ENCODE measurements at places on chromosomes 3 and 15.
A peak's percentile ranks its signal among the peaks of the same experiment; 100 is the strongest.

GRCh38 chr3:47376393-47376792 is 4.4 kb upstream of the PTPN23 start:
- no peak for DNase-seq

DNA sequence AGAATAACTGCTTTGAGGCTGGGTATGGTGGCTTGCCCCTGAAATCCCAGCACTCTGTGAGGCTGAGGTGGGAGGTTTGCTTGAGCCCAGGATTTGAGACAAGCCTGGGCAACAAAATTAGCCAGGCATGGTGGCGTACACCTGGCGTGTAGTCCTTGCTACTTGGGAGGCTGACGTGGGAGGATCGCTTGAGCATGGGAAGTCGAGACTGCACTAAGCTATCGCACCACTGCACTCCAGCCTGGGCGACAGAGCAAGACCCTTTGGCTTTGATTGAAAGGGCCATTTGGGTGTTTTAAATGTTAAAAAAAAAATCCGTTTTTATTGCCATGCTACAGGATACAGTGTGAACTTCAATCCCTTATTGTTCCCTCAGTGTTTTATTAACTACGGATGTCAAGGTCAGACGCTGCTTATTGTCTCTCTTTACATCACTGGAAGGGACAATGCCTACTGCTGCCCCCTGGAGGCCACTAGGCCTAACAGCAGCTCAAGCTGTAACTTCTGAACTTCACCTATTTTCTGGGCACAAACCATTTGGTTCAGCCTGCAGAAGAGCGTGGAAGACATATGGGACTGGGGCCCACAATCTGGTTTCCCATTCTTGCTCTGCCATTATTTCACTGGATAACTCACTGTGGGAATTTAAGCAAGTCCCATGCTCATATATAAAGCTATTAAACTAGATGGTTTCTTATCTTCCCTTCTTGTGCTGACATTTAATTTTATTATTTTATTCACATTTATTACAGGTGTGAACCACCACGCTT is 15.3 kb upstream of the IREB2 start:
- DNase-seq, result peak; percentile 46

GRCh38 chr15:62517541-62517940 is 352.5 kb upstream of the C2CD4B start:
- no peak for DNase-seq

DNA sequence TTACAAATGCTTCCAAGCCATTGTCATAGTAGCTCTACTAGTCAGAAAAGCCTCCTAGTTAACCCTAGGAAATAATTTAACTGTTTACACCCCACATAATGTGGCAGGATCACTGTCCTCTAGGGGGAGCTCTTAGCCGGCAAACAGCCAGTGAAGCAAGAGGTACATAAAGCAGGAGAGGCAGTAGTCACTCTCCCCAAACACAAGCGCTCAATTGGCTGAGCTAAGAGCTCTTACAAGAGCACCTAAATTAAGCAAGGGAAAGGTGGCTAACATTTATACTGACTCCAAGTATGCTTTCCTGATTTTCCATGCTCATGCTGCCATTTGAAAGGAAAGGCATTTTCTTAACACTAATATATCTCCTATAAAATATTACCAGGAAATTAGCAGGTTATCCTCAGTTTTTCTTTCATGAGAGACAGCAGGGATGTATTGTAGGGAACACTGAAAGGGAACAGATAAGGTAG is 37.6 kb downstream of the NCEH1 start:
- peak; percentile 39 for DNase-seq

DNA sequence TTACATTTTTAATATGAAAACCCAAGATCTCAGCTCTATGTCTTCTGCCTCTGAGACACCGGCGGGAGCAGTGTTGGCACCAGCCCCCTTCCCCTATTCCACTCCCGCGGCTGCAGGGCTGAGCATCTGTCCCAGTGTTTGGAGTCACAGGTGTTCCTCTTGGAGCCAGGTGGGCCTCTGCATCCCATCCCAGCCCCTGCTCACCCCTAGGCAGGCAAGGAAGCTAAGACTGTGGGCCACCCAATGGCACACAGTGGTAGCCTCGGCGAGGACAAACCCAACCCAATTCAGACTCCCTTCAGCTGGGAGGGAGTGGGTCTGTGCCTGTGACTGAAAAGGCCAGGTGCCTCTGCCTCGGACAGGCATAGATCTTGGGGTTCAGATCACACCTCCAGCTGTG is 3.1 kb downstream of the CHST13 start:
- DNase-seq, result no peak

DNA sequence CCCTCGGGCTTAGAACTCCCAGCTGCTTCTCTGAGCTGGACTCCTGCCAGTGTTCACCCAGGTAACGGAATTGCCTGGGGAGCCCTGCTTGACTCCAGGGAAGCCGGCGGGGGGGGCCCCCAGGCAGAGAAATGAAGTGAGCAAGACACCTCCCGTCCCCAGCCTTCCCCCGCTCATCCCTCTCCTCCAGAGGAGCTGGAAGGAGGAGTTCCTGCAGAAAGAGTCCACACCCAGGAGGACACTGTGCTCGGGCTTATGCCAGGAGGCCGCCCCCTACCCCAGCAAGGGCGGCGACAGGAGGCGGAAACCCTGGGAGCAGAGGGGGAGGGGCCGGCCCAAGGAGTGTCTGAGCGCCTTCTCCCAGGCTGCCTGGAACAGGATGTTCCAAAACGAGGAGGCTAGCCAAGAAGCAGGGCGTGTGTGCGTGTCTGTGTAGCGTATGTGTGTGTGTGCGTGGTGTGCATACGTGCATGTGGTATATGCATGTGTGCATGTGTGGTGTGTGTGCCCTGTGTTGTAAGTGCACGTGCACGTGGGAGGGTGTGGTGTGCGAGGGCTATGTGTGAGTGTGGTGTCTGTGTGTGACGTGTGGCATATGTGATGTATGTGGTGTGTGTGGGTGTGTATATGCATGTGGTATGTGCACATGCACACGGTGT is 511.3 kb downstream of the SHQ1 start:
- DNase-seq, result no peak

DNA sequence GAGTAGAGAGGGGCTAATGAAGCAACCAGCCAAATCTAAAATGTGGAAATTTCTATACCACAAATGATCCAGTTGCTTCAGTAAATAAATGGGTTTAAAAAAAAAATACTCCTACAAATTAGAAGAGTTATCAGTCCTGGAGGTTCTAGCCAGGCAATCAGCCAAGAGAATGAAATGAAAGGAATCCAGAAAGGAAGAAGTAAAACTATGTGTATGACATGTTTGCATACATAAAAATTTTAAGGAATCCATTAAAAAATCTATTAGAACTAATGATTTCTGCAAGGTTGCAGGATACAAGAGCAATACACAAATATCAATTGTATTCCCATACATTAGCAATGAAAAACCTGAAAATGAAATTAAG is 9.6 kb downstream of the MESP2 start:
- DNase-seq, result no peak

- no peak for DNase-seq
Measured at GRCh38 chr15:73924171-73924921, 1.9 kb upstream of the LOXL1 start.

DNA sequence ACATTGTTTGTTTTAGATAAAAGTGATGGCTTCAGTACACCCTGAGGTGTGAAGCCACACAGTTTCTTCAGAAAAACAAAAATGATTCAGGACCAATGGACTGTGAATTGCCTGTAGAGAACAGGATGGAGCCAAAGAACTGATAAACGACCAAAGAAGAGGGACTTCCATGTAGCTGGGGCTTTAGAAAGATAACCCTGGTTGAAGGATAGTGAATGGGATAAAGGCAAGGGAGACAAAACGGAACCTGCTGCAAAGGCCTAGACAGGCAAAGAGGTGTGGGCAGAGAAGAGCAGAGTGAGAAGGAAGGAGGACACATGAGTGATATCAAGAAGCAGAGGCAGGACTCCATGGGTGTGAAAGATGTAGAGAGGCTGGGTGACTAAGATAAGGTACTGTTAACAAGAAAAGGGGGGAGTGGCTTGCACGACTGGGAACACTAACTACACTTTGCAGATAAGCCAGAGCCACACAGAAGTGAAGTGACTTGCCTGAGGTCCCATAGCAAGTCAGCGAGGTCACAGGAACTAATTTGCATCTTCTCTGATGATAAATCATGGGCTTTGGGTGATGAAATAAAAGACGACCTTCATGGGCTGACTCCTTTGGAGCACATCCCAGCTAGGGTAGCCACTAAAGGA is 44.3 kb downstream of the RAB6B start:
- DNase-seq, result no peak

- DNase-seq, result no peak
Measured at GRCh38 chr15:81911022-81911971, 134.5 kb downstream of the MEX3B start.

- no peak for DNase-seq
Measured at GRCh38 chr15:39597751-39598185, 16.9 kb downstream of the THBS1 start.

DNA sequence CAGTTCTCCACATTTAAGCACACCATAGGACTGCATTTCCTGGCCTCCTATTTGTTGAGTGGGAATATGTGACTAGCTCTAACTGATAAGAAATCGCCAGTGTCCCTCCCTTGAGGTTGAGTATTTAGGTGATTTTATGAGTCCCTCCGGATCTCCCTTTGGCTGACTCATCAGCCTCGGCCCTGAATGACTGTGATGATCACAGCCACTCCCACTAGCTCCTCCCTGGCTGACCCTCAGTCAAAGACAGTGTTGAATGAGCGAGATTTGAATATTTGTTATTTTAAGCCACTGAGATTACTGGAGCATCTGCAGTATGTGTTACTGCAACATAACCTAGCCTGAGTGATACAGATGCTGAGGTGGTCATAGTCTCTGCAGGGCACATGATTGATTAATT is 515.3 kb downstream of the EPHB1 start:
- DNase-seq, result no peak

DNA sequence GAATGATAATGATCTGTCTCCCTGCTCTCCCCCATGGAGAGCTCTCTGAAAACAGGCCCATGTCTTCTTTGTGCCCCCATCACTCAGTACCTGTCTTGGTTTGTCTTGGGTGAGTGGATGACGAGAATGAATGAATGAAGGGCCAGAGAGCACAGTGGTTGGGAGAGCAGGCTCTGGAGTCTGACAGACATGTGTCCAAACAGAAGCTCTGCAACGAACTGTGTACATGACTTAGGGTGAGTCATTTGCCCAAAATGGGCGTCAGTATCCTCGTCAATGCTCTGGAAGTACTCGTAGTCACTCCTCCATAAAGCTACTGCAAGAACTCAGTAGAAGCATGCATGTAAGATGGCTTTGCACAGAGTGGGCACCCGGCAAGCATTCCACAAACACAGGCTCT is 170.2 kb upstream of the TLE3 start:
- DNase-seq, result no peak

DNA sequence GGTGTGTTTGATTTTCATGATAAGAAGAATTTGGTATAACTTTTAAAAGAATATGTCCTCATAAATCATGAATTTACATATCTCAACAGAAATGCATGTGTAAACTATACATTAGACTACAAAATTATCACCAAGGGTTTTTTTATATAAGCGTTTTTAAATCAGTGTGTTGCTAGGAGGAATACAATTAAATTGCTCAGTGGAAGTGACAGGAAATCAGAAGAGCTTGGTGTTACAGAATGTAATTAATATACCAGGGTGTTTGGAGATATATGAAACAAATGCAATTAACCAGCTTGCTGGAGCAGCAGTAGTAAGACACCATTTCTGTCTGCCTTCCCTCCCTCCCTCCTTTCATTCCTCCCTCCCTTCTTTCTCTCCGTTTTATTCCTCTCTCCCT is 2.4 kb downstream of the ROBO2 start:
- DNase-seq, result peak; percentile 10

- DNase-seq, result no peak
Measured at GRCh38 chr3:48687220-48687678, 1.5 kb upstream of the NCKIPSD start.

DNA sequence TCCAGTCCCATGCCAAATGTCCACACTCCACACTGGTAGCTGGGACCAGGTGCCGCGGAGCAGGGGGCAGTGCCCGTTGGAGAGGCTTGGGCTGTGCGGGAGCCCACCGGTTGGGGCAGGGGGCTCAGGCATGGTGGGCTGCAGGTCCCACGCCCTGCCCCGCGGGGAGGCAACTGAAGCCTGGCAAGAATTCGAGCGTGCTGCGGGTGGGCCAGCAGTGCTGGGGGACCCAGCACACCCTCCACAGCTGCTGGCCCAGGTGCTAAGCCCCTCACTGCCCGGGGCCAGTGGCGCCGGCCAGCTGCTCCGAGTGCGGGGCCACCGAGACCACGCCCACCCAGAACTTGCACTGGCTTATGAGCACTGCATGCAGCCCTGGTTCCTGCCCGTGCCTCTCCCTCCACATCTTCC is 479.4 kb downstream of the ZNF385D start:
- no peak for DNase-seq

DNA sequence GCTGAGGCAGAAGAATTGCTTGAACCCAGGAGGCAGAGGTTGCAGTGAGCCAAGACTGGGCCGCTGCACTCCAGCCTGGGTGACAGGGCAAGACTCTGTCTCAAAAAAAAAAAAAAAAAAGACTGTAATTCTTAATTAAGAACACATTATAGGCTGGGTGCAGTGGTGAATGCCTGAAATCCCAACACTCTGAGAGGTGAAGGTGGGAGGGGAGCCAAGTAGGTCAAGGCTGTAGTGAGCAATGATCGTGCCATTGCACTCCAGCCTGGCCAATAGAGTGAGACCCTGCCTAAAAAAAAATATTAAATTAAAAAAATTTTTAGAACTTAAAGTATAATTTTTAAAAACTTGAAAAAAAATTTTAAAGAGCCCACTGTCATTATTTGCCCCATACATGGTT is 13.4 kb upstream of the ARPIN start:
- no peak for DNase-seq

- DNase-seq, result no peak
Measured at GRCh38 chr3:32596282-32596908, 25.7 kb upstream of the DYNC1LI1 start.

- DNase-seq, result no peak
Measured at GRCh38 chr3:64039981-64040733, 16.9 kb upstream of the PSMD6 start.

- DNase-seq, result no peak
Measured at GRCh38 chr3:73781541-73781940, 156.8 kb upstream of the PDZRN3 start.

DNA sequence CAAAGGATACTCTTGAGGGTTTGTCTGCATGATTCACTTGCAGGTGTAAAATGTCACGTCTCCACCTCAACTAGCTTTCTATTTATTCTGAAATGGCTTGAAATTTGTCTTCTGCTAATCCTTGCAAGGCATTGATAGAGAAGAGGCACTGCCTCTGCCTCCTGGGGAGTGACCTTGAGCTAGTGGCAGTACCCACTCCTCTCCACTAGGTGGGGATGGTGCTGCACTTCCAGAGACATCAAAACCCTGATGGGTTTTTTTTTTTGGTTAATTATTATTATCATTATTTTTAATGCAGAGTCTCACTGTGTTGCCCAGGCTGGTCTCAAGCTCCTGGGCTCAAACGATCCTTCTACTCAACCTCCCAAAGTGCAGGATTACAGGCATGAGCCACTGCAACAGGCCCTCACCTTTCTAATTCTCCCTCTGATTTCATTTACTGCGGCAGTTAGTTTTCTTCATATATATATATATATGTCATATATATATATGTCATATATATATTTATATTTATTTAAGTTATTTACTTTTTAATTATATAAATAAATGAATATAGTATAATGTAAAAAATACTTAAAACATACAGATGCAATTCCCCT is 117.6 kb upstream of the EIF1B start:
- DNase-seq, result no peak

Measured in NCI-H748 treated with DMSO at 0.1 percent for 48 hours (cell line).